ENCODE measurements at places on chromosomes 4 and X.

GRCh38 chrX:3811331-3812311, 98.2 kb upstream of the PRKX start:
- DNase-seq = peak; percentile 23

DNA sequence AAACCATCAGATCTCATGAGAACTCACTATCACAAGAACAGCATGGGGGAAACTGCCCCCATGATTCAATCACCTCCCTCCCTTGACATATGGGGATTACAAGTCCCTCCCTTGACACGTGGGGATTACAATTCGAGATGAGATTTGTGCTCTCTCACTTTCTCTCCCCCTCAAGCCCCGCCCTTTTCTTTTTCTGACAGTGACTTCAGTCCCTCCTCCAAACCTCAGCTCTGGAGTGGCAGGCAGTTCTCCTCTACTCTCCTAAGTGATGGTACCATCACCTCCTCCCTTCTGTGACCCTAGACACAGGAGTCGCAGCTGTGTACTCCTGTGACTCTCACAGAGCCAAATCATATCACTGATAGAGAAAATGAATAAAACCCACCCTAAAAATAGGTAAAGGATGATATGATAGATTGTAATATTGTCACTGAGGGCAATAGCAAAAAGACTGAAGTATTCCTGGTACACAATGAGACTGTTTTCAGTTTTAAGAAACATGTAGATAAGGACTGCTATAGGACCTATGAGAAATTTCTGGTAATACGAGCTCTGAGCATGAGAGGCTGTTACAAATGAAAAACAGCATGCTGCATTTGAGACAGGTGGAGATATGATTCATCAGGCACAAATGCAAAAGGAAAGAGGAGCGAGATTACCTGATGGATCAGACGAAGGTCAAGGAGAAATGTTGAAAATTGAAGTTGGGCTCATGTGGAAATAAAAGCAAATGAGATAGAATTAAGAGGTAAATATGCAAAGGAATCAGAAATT, 101.2 kb upstream of the CBLL2 start:
- no peak for DNase-seq

- peak; percentile 31 for DNase-seq
Observed at GRCh38 chr4:147928400-147928799, 196.5 kb downstream of the ARHGAP10 start.

- DNase-seq = no peak
Observed at GRCh38 chrX:39159921-39160507, 358.8 kb downstream of the MID1IP1 start.

DNA sequence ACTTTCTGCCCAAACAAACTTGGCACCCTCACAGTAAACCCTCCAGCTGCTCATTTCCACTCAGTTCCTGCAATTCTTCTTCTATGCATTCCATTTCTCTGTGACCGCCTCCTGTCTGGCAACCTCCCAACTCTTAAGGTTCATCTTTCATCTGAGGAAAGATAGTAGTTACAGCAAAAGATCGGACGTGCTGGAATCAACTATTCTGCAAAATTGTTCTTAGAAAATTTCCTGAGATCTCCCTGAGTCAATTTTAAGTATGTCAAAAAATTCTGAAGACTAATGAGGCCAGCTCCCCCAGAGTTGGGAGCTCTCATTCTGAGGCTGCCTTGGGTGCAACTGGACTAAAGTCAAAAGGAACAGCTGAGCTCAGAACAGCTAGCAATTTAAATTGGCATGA, 1026.0 kb downstream of the ADGRL3 start:
- DNase-seq = no peak

- no peak for DNase-seq
Observed at GRCh38 chr4:10765386-10765785, 80.8 kb upstream of the CLNK start.

DNA sequence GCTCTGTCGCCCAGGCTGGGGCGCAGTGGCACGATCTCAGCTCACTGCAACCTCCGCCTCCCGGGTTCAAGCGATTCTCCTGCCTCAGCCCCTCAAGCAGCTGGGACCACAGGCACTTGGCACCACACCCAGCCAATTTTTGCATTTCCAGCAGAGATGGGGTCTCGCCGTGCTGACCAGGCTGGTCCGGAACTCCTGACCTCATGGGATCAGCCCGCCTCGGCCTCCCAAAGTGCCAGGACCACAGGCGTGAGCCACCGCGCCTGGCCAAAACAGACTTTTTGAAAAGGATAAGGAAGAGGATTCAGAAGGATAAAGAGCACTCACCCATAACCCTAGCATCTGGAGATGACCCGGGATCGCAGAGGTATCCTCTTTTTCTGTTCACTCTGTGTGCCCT, 224.5 kb upstream of the AGTR2 start:
- no peak for DNase-seq

- no peak for DNase-seq
Observed at GRCh38 chr4:82398263-82398662, 24.5 kb upstream of the HNRNPD start.

DNA sequence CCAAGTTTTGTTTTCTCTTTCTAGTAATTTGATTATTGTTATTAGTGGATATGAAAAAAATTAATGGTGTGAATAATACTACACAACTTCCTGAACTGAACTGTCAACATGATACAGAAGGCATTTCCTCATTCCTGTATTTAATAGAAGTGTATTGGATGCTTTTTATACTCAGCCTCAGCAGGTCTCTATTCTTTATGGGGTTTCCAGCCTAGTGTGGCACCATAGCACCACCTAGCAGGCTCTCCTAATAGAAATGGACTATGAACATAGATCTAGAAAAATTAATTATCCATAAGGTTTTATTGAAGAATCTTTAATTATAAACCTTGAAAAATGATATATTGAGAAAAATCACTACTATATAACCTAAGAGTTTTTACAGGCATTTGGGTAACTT, 52.4 kb downstream of the GLRB start:
- DNase-seq = peak; percentile 57

- DNase-seq = no peak
Observed at GRCh38 chr4:16119981-16120380, 36.2 kb upstream of the PROM1 start.

DNA sequence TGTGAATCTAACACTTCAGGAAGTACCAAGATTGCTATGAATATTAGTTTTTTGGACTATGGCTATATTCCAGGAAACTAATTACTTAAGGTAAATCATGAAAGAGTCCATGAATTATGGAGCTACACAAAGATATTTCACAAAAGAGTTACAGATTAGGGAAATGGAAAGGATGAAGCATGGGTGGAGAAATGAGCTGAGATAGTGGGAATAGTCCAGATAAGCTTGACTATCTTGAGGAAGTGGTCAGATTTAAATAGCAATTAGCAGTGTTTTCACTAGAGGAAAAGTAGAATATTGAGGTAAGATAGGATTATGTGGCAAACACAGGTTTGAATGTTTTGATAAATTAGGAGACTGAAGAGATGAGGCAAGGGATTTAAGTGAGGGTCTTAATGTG, 42.1 kb upstream of the C1GALT1C1 start:
- no peak for DNase-seq
